ENCODE measurements at places on chromosomes 6 and 20.

DNA sequence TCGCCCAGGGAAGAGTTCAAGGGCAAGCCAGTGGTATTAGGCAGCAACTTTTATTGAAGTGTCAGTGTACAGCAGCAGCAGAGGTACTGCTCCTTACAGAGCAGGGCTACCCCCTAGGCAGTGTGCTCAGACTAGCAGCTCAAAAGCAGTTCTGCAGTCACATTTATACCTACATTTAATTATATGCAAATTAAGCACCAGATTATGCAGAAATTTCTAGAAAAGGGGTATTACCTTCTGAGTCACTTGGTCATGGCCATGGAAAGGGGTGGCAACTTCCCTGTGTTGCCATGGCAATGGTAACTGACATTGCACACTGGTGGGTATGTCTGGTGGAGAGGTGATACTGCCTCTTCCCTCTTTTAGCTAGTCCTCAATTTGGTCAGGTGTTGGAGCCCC is 2.1 kb upstream of the ZKSCAN4 start:
- no peak for DNase-seq

- peak; percentile 45 for DNase-seq
These were observed 8.3 kb downstream of the CEP250 start for GRCh38 chr20:35463455-35464300.

DNA sequence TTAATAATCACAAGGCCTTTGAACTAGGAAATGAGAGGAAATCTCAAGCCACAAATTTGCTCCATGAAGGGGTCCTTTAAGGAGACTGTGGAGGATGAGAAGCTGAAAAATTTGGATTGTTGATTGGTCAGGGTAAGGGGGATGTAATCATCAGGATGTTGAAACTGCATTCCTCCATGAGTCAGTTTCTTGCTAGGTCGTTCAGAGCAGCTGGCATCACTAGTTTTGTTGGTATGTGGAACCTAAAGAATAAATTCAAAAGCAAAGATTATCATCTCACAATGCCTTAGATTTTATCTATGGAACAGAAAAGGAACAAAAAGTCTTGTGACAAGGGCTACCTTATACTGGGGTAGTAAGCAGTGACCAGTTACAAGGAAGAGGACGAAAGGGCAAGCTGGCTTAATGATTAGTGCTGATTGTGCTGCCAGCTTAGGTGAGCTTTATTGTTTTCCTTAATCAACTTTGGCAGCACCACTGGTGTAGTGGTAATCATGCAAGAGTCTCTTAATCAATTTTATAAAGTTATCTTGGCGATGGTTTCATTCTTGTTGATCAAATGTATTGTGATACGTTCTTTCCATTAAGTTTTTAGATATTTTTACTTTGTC is 36.6 kb downstream of the CRISP2 start:
- DNase-seq = no peak

DNA sequence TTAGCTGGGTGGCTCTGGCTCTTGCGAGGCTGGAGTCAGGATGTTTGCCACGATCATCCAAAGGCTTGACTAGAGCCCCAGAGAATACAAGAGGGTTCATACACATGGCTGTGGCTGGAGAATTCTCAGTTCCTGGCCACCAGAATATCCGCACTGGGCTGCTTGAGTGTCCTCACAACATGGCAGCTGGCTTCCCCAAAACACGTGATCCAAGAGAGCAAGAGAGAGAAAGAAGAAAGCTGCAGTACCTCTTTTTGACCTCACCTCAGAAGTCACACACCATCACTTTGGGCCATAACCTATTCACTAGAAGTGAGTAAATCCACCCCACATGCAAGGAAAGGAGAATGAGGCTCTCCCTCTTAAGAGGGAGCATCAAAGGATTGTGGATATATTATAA is 21.5 kb upstream of the BPIFB1 start:
- DNase-seq = no peak

- DNase-seq = no peak
These were observed 232.9 kb downstream of the BCKDHB start for GRCh38 chr6:80339421-80339820.
